Stimulated activated CD4-positive, alpha-beta T cell treated with anti-CD3 and anti-CD28 coated beads, Interleukin-12 subunit alpha, Interleukin-12 subunit beta, amount 100 ng/mL, for 4 hours (primary cell): ENCODE measurements at places on chromosomes 6 and 20.

DNA sequence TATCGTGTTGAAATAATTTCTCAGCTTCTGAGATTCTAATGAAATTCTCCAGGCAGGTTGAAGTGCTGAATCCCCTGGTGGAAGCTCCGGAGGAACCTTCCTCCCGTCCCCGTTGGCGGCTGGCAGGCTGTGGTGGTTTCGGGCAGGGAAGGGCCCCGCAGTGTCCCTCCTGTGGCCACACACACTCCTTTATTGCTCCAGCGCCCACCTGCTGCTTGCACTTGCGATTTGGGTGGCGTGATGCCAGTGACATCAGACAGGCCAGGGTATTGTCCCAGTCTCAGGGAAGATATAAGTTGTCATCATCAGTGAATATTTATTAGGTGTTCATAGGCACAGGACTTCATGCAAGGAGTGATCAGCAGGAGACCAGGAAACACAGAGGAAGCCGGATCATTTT is 530.4 kb downstream of the QKI start:
- no peak for DNase-seq

GRCh38 chr6:53214172-53214571 is 65.5 kb upstream of the GCM1 start:
- DNase-seq, result no peak

DNA sequence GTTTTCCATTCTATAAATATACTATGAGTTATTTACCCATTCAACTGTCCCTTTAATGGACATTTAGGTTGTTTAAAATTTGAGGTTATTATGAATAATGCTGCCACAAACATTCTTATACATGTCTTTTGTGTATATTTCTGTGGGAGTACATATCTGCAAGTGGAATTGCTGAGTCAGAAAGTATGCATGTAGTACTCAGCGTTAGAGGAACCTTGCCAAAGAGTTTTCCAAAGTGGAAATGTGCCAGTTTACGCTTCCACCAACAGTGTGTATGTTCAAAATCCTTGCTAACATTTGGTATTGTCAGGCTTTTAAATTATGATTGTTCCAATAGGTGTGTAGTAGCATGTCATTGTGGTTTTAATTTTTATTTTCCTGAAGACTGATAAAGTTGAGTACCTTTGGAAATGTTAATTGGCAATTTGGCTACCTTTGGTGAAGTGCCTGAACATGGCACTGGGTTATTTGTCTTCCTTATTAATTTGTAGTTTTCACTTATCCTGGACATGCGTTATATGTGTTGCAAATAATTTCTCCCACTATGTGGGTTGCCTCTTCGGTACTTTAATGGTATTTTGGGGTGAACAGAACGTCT is 341.2 kb downstream of the CD83 start:
- DNase-seq, result no peak

- DNase-seq, result no peak
Measured at GRCh38 chr20:41359541-41360011, 7.0 kb downstream of the EMILIN3 start.

DNA sequence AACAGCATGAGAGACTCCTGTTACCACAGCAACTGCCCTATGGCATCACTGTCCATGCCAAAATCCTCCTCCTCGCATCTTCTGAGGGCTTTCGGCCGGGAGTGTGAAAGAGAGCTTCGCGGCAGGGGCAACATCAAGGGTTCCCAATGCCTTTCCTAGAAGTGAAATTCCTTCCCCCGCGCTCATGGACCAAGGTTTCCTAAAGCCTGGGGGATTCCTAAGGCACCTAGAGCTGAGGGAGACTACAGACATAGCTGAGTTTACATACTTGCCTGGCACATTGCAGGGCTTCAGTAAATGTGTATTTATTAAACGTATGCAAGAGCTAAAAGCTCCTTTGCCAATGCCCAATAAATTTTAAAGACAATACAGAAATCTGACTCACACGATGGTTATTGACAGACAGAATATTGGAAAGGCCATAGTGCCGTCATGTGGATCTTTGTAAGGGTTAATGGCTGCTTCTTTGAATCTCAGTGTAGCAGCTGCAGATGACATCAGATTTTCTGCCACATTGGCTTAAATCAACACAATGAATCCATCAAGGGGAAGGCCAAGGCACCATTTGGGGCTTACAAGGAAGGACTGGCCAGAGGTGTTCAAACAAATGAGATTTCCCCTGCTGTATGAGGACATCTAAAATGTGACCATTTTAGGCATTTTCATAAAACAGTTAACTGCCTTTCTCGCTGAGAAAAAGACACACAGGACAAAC is 281.2 kb upstream of the JARID2 start:
- no peak for DNase-seq

DNA sequence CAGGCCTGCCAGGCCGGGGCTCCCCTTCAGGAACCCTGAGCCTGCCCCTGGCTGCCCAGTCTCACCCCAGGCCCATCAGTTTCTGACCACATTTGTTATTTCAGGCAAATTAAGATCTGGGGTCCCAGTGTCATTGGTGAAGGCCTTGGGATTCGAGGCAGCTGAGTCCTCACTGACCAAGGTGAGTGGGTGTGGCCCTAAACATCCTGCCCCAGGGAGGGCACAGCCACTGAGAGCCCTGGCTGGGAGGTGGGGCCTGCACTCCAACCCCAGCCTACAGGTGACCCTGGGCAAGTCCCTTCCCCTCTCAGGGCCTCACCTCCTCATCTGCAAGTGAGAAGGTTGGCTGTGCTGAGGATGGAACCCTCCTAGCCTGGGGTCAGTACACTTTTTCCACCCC is 23.8 kb downstream of the BPIFB1 start:
- no peak for DNase-seq

GRCh38 chr6:138162111-138162954 is 594 bp downstream of the ARFGEF3 start:
- DNase-seq, result no peak

GRCh38 chr6:145729887-145730286 is 5.4 kb downstream of the EPM2A start:
- no peak for DNase-seq

DNA sequence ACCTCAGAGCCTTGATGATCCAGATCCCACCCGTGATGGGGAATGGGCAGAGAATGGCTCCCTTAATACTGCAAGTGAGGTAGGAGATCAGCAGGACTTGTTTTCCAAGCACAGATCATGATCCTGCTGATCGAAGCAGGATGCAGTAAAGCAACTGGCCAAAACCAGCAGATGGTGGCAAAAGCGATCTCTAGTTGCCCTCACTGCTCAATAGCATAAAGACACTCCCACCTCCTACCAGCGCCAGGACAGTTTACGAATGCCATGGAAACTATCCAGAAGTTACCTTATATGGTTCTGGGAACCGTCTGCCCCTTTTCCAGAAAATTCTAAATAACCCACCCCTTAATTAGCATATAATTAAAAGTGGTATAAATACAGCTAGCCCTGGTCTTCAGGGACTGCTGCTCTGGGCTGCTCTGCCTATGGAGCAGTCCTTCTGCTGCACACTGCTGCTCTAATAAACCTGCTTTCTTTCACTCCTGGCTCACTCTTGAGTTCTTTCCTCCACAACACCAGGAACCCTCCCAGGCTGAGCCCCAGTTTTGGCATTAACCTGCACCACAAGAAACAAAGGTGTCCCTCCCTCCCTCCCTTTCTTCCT is 415.8 kb downstream of the PREX1 start:
- DNase-seq, result no peak

- DNase-seq, result no peak
Measured at GRCh38 chr6:130593200-130593599, 227.4 kb downstream of the TMEM200A start.

DNA sequence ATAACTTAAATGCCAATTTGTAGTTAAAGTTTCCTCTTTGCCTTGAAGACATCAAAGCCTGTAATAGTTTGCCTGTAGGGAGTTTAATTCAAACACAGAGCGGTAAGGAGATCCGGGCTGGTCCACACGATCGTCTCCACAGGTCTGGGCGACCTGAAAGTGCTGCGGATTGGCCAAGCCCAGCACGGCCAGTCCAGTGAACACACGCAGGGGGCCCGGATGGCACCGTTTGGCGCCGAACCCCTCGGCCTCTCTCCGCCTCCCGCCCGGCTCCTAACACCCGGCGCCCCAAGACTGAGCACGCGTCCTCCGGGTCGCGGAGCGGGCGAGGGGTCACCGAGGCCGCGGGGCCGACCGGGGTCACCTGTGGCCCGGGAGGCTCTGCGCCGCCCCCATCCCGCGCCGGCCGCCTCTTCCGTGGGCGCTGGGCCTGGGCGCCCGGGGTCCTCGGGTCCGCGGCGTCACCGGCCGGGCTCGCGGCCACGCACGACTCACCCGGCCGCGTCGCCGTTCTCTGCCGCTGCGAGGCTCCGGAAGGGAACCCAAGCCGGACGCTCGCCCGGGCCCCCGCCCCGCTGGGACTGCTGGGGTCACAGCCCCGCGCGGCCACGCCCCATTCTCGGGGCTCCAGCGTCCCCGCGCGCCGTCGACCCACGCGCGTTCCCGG is 481 bp downstream of the SERPINB6 start:
- DNase-seq, result peak; percentile 55

GRCh38 chr6:39561536-39562266 is 163.5 kb downstream of the KIF6 start:
- DNase-seq, result no peak

DNA sequence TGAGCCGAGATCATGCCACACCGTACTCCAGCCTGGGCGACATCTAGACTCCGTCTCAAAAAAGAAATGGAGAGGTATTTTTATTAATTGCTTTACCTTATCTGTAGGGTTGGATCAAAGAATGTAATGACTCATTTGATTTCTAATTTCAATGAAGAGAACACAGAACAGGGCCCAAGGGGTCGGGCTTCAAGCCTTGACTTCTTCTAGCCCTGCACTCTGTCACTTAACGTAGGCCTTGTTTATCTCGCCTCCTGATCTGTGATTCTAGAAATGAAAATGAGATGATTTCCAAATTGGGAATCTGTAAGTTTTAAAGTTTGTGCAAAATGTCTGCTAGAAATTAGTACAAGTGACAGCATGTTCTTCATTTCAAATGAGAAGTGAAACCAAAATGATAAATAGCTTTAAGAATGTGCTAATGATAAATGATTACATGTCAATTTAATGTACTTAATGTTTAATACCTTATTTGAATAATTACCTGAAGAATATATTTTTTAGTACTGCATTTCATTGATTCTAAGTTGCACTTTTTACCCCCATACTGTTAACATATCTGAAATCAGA is 180.5 kb downstream of the SLC16A10 start:
- no peak for DNase-seq

- no peak for DNase-seq
Measured at GRCh38 chr6:26457264-26457805, 420 bp upstream of the BTN2A1 start.

DNA sequence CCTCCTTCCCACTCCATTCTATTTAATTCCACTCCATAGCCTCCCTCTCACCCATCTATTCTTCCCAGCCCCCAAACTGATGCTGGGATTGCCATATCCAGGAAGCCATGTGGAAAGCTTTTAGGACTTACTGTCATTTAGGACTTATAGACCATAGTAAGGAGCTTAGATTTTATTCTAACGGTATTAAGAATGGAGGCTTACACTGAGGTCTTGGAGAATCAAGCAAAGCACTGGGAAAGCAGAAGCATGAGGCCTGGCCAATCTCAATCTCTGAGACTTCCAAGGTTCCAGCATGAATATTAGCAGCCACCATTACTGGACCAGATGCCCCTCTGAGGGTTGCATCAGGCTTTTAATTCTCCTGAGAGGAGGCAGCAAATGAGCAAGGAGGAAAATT is 1.4 kb downstream of the CST9 start:
- DNase-seq, result no peak

DNA sequence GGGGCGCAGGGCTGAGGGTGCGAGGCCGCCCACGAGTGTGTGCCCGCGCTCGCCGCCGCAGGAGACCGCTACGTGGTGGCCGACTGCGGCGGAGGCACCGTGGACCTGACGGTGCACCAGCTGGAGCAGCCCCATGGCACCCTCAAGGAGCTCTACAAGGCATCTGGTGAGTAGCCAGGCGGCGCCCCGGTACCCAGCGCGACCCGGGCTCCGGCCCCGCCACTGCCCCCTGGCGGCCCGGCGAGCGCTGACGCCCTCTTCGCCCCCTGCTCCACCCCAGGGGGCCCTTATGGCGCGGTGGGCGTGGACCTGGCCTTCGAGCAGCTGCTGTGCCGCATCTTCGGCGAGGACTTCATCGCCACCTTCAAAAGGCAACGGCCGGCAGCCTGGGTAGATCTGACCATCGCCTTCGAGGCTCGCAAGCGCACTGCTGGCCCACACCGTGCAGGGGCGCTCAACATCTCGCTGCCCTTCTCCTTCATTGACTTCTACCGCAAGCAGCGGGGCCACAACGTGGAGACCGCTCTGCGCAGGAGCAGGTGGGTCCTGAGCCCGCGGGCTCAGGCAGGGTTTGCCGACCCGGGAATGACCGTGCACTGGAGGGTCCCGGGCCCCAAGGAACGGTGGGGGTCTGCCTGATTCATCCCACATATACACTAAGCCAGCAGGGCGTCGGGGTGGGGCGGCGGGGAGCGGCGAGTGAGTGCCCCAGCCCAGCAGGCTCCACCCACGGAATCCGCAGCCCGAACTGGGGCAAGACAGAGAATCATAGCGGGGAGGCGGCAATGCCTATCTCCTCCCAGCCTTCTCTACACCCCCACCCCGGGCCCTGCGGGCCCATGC is 17.4 kb downstream of the HSPA12B start:
- DNase-seq, result no peak

DNA sequence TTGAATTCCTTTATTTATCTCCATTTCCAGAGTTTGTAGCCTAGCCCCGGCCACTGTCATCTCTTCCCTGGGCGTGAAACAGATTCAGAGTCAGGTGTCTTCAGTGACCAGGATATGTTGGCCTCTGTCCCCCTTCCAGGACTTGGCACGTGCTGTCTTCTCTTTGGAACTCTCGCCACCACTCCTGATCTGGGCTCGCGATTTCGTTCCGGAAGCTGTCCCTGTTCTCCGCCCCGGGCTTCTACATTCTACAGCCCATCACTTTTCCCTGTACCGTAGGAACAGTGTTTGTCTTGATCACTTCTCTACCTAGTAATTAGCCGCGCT is 739 bp downstream of the GSS start:
- no peak for DNase-seq
